Left ventricle myocardium superior (tissue), 1 donor: ENCODE measurements at places on chromosomes 7 and 10.

DNA sequence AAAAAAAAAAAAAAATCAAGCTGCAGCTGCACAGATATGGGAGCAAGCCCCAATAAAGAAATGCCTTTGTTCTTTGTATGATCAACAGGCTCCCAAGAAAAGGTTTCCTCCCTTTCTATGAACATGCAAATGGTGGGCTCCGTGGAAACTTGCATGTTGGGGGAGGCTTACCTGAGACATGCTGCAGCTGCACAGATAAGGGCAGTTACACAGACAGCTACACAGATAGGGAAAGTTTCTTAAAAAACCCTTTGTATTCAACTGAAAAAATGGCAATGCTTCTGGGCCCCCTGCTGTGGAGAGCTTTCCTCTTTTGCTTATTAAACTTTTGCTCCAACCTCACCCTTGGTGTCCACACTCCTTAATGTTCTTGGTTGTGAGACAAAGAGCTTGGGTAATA is 29.8 kb upstream of the ZNF746 start:
- no peak for DNase-seq

GRCh38 chr10:75782463-75783248 is 351.2 kb downstream of the LRMDA start:
- no peak for DNase-seq

DNA sequence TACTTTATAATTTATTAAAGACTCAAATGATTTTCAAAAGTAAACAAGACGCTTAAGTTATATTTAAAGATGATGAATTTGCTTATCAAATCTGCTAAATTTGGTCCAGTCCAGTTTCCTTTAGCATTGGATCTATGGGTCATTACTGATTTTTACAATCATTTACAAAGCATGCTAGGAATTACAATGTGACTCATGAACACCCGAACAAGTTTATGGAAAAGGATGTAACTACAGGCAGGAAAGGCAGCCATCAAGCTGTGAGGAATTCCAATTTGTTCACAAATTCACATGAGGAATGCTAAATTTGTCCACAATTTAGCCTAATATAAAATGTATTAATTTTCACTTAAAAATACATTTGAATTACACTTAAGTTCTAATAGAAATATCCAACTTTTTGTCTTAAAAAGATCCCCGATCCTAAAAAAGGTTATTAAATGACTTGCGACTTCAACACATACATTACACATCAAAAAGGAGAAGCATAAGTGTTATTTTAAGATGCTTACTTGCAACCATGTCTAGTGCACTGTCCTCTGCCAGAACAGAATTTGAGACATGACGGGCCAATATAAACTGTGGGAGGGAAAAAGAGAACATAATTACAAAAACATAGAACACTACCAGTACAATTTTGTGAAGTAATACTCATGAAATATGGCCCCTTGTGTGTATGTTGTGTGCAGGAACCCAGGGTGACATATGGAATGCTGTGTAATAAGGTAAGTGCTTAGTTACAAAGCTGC is 194.2 kb upstream of the SLC26A5 start:
- no peak for DNase-seq

DNA sequence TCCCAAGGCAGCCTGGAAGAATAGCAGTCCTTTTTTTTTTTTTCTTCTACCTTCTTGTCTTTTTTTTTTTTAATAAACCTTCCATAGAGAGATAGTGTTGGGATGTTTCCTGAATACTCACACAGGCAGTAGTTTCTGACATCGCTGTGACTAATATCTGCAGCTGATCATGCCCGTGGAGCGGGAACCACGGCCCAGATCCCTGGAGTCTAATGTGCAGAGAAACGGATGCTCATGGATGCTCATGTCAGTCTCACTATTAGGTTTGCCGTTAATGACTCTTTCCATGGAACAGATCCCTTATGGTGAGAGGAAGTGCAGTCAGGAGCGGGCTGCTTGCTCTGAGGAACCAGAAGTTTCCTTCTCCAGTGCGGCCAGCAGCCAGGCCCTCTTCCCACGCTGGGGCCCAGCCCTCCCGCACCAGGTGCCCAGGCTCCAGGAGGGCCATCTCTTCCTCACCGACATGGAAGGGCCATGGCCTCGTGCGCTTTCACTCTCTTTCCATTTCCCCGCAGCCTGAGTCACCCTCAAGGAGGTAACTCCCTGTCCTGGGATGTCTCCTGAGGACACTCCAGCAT is 132.5 kb downstream of the WDR37 start:
- no peak for DNase-seq

GRCh38 chr7:47520406-47520805 is 61.5 kb downstream of the TNS3 start:
- peak; percentile 61 for DNase-seq

DNA sequence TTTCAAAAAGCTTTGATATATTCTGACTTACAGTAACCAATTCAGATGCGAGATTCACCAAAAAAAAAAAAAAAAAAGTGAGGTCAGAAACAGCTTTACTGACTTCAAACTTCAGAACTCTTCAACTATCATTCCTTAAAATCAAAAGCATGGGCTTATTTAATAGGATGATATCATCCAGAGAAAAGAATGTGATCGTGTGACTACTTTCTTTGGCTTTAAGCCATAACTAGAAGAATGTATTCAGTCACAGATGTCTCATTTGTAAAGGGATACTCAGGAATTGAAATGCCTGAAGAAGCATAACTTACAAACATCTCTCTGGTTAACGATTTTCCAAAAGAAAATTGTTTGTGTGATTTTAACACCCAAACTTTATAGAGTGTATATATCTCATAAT is 11.5 kb downstream of the TPK1 start:
- DNase-seq, result no peak

DNA sequence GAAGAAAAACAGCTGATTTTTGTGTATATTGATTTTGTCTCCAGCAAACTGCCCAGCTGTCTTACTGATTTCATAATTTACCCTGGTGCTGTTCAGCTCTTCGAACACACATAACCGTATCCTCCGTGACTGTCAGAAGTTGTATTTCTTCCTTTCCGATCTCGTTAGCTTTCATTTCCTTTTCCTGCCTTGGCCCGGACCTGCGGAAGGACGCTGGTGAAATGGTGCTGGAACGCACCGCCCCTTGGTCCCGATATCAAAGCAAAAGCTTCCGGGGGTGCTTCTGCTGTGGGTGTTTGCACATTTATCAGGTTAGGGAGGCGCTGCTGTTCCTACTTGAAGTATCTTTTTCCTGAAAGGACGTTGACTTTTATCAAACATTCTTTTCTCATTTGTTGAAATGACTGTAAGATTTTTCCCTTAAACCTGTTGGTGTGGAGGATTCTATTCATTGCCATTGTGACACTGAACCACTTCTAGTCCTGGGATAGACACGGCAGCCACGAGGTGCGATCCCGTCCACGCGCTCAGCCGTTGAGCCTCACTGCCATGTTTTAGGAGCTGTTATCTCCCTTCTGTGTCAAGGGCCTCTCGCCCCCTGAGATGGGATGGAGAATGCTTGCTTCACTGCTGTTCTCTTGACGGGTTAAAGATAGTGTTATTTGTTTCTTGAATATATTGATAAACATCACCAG is 72.6 kb downstream of the FOXL3 start:
- DNase-seq, result peak; percentile 47

- DNase-seq, result no peak
Observed at GRCh38 chr10:55233505-55233904, 432.5 kb upstream of the PCDH15 start.

GRCh38 chr10:86904600-86904999 is 52.8 kb downstream of the MMRN2 start:
- no peak for DNase-seq

GRCh38 chr10:17427666-17428350 is 26.6 kb downstream of the ST8SIA6 start:
- no peak for DNase-seq

GRCh38 chr10:93745408-93746065 is 12.2 kb upstream of the LGI1 start:
- DNase-seq, result no peak

DNA sequence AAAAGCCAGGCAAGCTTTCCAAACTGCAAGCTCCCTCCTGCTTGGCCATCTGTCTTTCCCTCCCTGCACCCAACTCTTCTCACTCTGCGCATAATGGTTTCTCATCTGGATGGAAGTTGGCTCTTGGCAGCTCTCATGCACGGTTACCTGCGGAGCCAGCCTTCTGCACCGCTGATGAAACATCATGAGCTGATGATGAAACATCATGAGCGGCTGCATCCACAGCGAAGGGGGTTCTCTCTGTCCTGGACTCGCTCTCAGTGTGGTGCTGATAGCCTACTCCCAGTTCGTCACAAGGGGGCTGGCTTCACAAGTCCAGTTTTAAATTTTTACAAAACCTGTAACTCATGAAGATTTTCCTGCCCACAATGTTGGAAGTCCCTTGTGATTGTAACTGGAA is 457.5 kb downstream of the ACTR3B start:
- no peak for DNase-seq

- DNase-seq, result no peak
Observed at GRCh38 chr7:77309714-77310220, 106.4 kb downstream of the GSAP start.

DNA sequence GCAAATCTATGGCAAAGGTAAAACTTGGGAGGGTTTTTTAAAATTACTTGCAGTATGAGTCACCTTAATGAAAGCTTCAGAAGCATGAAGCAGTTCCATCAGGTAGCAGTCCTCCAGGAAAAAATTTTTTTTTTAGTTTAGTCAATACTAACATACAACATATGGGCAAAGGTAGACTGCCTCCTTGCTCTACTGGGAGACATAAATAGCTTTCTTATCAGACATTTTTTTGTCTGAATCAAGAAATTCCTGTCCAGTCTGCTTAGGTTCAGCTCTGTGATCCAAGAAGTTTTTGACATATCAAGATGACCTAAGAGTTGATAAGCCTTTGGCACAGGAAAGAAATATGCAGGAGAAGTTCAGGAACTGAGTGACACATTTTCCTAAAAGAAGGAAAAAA is 171.5 kb upstream of the TCF7L2 start:
- no peak for DNase-seq

DNA sequence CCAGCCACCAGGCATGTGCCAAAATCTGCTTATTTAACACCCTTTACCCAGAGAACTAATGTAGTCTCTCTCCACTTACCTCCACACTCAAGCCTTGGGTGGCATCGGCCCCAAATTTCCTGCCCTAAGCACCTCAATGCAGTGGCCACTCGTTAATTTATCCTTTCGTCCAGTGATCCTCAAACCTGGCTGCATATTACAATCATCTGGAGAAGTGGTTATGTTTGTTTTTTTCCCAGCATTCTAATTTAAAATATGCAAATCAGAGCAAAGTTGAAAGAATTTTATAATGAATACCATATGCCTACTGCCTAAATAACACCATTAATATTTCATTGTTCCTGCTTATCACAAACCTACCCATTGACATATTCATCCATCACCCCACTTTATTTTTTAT is 25.7 kb downstream of the CREB3L2 start:
- DNase-seq, result no peak

DNA sequence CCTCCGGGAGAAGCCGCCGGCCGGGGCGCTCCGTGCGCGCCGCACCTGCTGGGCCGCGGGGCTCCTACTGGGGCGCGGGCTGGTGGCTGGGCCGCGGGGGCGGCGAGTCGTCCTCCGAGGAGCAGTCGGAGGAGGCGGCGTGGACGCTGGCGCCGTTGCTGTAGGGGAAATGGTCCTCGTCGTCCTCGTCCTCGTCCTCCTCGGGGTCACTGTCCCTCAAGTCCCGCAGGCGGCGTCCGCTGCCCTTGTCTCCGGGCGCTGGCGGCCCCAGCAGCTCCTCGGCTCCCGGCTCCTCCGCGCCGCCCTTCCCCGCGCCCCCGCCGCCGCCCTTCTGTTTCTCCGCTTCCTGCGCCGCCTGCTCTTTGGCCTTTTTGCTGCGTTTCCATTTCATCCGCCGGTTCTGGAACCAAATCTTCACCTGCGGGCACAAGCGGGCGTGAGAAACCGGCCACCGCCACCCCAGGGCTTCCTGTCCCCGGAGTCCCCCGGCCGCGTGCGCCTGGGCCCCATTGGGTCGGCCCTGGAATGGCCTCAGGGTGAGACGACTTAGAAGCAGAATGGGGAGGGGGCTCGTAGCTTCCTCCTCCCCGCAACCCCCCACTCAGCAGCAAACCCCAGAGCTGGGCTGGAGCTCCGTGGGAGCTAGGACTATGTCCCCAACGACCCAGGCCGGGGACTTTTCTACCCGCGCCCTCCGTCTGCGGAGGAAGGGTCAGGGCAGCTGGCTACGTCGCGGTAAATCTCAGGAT is 4.8 kb downstream of the MNX1 start:
- DNase-seq, result no peak

DNA sequence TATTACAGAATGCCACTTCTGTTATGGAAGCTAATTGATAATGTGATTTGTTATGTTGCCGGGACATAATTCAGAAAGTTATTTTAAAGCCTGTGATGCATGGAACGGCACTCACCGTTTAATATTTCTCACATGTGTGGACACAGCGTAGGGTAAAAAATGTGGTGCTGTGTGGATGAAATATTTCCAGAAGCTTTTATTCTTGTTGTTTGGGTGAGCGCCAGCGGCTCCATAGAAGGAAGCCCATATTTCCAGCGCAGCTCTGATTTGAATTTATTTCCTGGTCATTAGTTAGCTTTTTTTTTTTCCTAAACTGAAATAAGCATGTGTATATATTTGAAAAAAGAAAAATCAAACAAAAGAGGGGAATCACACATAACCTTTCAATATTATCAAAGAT is 20.2 kb upstream of the NKX6-2 start:
- no peak for DNase-seq

- DNase-seq, result no peak
Observed at GRCh38 chr7:132771301-132771730, 195.0 kb upstream of the PLXNA4 start.

DNA sequence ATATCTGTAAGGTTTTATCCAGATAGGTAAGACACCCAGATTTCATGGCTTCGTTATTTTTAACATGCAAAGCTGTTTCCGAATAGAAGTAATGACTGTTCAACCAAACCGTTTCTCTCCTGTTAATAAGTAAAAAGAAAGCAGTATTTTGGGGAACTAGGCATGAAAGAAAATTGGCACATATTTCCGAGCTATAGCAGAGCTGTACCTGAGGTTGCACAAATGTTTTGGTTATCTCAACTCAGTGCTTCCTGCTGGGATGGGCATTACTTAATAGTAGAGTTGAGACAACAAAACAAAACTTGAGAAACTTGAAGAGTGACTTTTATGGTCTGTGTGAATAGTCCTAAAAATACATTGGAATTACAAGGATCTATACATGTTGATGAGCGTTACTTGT is 564.3 kb upstream of the SORCS1 start:
- no peak for DNase-seq

GRCh38 chr10:131767716-131768115 is 133.1 kb upstream of the PPP2R2D start:
- no peak for DNase-seq

- no peak for DNase-seq
Observed at GRCh38 chr7:121608785-121609184, 212.7 kb upstream of the FAM3C start.

GRCh38 chr7:66558660-66559465 is 69.8 kb upstream of the KCTD7 start:
- DNase-seq, result no peak

GRCh38 chr10:101452593-101452992 is 98.6 kb downstream of the BTRC start:
- DNase-seq, result no peak
